ENCODE measurements at places on chromosomes 3 and 15.

DNA sequence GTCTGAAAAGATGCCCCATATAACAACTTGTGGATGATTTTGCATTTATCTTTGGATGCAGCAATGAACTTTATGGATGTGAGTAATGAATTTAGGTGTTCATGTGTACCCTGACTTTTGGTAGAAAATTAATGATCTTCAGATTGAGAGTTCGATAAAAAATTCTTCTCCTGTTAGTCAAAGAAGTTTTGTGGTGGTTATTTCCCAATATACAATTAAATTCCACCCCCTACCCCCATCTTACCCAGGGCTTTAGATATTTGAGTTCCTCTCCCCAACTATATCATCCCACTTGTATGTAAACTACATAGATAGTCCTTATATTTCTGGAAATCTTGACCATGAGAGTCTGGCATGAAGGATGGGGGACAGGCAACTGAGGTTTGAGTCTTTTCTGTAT is 126.1 kb upstream of the ALDH1A3 start:
- DNase-seq = no peak

GRCh38 chr3:118544458-118544857 is 490.2 kb downstream of the IGSF11 start:
- no peak for DNase-seq

- no peak for DNase-seq
These were observed 154.6 kb downstream of the LRTM1 start for GRCh38 chr3:54773271-54773670.

GRCh38 chr3:187926620-187927019 is 181.4 kb upstream of the BCL6 start:
- DNase-seq = no peak

DNA sequence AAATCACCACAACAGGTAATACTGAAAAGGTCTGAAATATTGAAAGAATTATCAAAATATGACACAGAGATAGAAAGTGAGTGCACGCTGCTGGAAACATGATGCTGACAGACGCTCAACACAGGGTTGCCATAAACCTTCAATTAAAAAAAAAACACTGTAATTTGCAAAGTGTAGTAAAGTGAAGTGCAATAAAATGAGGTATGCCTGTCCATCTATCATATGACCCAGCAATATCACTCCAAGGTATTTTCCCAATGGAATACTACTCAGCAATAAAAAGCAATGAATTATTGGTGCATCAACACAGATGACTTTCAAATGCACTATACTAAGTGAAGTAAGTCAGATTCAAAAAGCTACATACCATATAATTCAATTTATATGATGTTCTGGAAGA is 47.6 kb upstream of the SLC12A8 start:
- no peak for DNase-seq

DNA sequence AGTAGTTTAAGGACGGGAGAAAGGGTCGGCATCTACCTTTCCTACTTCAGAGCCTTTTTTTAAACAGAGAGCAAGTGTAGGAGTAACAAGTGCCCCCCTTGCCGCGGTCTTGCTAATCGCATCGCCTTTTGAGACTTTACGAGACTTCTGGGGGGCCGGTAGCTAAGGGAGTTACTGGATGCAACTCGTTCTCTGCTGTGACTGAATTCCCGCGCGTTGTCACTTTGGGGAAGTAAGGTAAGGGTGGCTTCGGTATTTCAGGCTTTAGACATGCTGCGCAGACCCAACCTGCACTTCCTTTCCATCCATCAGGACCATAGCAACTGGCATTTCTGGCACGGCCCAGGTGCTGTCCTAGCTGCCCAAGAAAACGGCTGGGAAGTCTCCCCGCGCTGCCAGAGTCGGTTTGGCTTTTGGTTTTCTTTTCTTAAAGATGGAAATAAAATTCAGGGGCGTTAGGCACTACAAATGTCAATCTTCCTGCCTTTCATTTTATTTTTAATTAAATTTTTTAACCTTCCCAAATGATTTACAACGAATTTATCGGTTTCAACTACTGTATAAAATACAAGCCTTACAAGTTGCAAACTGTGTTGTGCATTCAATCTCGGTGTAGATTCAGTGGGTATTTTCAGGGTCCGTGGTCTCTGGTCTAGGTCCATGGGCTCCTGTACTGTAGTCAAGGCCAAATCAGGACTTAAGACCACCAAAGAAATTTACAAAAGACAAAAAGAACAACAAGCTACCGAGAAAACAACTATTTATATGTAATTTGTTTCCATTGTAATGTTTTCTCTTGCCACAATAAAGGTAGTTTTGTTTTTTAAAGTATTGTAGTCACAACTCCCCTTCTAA is 3.5 kb downstream of the MECOM start:
- no peak for DNase-seq

Measured in stimulated activated CD8-positive, alpha-beta memory T cell treated with anti-CD3 and anti-CD28 coated beads, Interleukin-15, amount 100 ng/mL, for 24 hours (primary cell).